Bronchial epithelial cell (primary cell): ENCODE measurements at places on chromosomes 2 and 18.

DNA sequence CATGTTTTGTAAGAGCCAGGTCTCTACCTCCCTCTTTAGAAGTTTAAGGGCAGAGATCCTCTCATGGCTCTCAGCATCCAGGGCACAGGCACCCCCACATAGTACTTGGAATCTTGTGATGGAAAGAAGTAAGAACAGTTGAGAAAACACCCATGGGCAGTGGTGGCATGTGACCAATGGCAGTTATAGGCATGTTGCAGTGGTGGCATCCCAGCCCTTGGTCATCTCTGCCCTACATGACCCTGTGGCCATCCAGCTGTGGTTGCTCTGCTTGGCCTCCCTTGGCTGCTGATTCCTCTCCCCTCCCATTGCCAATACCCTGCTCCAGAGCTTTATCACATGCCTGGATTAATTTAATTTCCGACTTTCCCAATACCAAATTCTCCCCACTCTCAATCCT, 13.3 kb upstream of the MSH2 start:
- DNase-seq = no peak

GRCh38 chr2:29314816-29315571, 199.8 kb downstream of the CLIP4 start:
- peak; percentile 30 for DNase-seq

DNA sequence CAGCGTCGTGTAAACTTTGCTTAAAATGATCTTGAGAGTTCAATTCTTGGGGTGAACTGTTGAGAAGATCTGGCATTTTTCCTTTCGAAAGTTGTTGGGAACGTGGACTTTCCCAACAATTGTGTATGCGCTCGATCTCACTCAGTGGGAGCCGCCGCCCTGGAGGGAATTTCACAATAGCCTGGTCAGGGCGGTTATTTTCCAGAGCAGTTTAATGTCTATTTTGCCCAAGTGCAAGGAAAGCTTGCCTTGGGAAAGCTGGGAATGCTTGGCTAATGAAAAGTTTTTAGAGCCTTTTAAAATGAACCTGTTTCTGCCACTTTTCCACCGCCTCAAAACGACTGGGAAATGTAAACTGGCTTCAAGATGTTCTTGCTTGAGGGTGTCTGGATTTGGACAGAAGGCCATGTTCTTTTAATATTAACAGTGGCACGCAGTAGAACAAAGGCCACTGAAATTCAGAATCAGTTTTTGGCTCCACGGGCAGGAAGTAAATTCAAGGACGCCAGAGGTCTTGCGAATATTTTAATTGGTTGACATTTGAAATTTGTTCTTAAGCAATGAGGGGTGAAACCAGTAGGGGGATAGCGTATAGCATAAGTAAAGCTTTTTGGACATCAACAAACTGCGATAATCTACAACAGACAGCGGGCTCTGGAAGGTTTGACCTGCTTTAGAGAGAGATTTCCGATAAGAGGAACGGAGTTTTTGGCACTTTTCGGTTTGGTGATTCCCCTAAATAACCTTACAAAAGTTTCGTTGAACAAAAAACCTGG, 1.2 kb downstream of the CFLAR start:
- peak; percentile 71 for DNase-seq

DNA sequence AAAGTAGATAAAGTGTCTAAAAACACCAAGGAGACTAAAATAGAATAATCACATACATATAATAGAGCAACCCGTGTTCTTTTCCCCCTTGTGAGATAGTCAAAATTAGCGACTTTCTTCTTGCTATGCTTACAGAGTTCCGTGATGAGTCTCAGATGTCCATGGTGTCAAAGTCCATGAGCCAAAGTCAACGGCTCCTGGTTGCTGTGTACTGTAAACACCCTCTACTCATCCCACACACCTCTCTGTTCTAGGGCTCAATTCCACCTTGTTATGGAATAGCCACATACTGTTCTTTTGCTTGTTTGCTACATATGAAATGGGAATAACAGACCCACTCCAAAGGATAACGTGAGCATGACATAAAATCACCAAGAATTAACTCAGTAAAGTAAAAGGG, 52.5 kb downstream of the GAREM1 start:
- no peak for DNase-seq
